Kidney (tissue), 22 donors: ENCODE measurements at places on chromosomes 4 and X.

DNA sequence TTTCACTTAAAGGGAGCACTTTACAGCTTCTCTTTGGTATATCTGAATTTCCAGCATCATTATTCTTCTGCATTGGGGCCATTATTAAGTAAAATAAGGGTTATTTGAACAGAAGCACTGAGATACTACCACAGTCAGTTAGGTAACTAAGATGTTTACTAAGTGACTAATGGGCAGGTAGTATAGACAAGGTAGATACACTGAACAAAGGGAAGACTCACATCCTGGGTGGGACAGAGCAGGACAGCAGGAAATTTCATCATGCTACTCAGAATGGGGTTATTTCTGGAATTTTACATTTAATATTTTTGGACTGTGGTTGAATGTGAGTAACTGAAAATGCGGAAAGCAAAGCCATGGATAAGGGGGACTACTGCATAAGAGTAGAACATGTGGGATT lies 316.0 kb downstream of the CCSER1 start:
- H3K4me1 ChIP-seq: no peaks in the 10 kb centered on the region
- H3K27me3 ChIP-seq: no peaks in the 10 kb centered on the region
- H3K36me3 ChIP-seq: no peaks in the 10 kb centered on the region
- H3K27ac ChIP-seq: no peak overlapping the region

DNA sequence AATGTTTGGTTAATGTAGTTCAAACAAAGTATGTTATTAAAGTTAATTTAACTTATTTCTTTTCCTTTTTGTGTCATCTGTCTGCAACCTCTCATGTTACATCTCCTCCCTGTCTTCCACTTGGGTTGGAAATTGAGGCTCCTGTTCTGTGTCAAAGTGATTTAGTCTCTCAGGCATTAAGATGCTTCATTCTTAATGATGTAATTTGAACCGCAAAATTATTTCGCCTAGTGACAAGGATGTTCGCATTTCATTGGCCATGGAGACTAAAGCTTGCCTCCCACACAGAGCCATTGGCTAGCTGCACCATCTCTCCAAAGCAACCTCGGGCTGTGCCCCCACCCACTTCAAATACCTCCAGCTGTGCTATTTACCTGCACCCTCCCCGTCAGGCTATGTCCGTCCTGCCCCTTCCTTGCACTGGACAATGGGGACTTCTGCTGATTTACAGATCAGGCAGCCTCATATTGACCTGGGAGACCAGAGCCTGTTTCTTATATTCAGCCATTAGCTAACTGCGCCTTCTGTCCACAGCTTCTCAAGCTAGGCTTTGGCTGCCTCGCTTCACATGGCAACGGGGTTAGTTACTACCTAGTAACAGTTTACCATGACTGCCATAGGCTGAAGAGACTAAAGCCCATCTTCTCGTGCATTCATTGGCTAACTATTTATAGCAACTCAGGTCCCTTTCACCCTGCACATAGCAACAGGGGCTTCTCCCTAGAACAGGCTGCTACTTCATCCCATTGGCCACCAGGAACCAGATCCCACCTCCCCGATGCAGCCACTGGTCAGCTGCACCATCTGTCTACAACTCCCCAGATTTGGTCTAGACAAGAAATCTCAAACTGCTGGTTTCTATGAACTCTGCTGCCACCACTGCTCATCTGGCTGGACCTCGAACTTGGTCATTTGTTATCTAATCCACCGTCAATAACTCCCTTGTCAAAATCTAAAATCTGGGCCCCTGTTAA lies 8.6 kb upstream of the ZNF157 start:
- no peaks in the 10 kb centered on the region for H3K36me3 ChIP-seq
- no peaks in the 10 kb centered on the region for H3K4me1 ChIP-seq
- H3K27me3 ChIP-seq: no peaks in the 10 kb centered on the region
- peak overlapping the region; percentile 88 for H3K27ac ChIP-seq
- peak; percentile 89 for DNase-seq

DNA sequence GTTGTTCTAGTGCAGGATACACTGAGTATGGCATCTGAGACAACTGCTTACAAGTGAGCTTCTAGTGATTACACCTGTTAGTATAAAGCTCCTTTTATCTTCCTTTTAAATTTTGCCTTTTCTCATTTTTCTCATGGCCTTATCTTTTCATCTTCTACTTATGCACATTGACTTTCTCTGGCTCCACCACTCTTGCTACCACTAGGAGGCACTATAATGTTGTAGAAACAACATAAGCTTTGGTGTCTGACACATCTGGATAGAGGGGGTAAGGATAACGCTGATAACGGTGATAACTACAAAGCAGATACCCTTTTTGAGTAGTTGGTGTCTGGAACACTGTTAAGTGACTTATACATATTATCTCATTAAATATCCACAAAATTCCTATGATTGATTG lies 187.4 kb upstream of the TEX13C start:
- H3K4me1 ChIP-seq: no peaks in the 10 kb centered on the region
- H3K4me3 ChIP-seq: no peak overlapping the region
- no peaks in the 10 kb centered on the region for H3K27me3 ChIP-seq

DNA sequence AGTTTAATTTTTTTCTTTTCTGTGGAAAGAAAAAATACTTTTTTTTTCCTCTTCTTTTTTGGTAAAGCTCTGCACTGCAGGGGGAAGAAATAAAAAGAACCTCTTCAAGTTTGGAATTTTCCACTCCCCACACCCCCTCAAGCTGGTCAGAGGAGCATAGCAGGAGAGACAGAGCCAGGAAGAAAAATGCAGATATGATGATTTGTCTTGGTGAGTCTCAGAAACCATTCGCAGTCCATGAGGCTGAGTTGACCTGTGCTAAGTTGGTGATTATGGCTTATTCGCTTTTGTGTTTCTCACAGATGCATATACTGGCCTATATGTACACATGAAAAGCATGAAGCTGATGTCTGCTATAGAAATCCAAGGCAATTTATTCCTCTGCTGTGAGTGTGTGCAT lies 205.9 kb downstream of the LDB2 start:
- no peak overlapping the region for H3K4me3 ChIP-seq
- H3K27me3 ChIP-seq: no peaks in the 10 kb centered on the region
- no peaks in the 10 kb centered on the region for H3K36me3 ChIP-seq
- H3K27ac ChIP-seq: no peak overlapping the region

DNA sequence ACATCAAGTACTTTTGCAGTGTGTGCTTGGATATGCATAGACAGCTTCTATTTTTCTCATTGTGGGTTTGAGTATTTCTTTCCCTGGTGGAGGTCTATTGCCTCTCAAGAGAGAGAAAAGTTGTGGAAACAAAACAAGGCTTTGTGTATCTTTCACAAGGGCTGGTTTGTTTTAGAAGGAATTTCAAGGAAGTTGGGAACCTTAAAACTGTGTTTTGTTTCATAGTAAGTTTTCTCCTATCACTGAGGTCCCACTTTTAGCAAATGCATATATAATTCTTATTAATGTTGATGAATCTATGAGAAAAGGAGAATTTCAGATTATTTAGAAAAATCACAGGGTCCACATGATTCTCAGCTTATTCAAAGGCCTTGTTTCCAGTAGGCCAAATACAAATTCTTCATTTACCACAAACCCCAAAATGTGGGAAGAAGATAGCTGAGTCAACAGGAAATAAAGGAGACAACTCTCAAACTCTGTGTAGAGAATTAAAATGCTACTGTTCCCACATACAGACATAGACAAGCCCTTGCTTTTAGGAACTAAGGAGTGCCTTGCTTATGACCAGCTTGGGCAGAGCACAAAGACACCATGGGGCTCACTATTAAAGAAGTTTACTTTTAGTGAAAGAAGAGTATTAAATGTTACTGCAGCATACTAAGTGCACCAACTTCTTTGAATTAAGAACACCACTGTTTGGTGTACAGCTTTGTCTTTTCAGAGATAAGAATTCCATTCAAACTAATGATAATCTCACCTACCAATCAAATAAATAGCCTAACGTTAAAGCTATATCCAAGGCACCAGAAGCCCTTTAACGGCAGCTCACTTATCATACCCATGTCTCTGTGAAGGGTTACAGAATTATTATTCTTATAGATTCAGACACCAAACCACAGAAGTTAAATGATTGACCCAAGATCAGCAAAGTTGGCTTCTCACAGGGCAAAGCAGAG lies 177.4 kb upstream of the LEF1 start:
- no peak for DNase-seq
- no peaks in the 10 kb centered on the region for H3K36me3 ChIP-seq
- no peak overlapping the region for H3K27ac ChIP-seq
- H3K4me1 ChIP-seq: no peaks in the 10 kb centered on the region
- no peak overlapping the region for H3K4me3 ChIP-seq
- H3K27me3 ChIP-seq: no peaks in the 10 kb centered on the region
